ENCODE measurements at places on chromosomes 2 and 18. TPM values are rescaled to one million over a fixed set of nuclear protein-coding genes. Genes with fewer than 3 reads are reported as not detected.

GRCh38 chr2:51263951-51264350 is 232.0 kb upstream of the NRXN1 start:
- no peak for DNase-seq

- DNase-seq: no peak
Measured at GRCh38 chr2:133377021-133377481, 191.2 kb downstream of the NCKAP5 start.

- DNase-seq: no peak
Measured at GRCh38 chr2:190366248-190366753, 22.9 kb downstream of the INPP1 start.

GRCh38 chr18:76564117-76564516 is 69.1 kb upstream of the ZNF516 start:
- DNase-seq: no peak

DNA sequence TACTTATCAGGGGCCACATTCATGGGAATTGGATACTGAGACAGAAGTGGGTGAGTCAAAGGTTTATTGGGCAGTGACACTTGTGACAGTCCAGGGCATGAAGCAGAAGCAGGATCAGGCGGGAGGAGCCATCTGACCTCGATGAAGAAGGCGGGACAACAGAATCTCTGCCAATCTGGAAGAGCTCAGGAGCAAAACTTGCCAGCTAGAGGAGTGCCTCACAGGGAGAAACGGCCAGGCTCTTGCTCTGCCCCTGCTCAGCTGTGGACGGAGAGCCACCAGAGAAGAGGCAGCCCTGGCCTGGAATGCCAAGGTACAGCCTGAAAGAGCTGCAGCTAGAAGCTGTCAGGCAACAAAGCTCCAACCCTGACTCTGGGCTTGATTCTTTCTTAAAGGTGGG is 16.9 kb downstream of the DAW1 start:
- no peak for DNase-seq

GRCh38 chr2:186907897-186908296 is 58.9 kb upstream of the ZSWIM2 start:
- DNase-seq: no peak

DNA sequence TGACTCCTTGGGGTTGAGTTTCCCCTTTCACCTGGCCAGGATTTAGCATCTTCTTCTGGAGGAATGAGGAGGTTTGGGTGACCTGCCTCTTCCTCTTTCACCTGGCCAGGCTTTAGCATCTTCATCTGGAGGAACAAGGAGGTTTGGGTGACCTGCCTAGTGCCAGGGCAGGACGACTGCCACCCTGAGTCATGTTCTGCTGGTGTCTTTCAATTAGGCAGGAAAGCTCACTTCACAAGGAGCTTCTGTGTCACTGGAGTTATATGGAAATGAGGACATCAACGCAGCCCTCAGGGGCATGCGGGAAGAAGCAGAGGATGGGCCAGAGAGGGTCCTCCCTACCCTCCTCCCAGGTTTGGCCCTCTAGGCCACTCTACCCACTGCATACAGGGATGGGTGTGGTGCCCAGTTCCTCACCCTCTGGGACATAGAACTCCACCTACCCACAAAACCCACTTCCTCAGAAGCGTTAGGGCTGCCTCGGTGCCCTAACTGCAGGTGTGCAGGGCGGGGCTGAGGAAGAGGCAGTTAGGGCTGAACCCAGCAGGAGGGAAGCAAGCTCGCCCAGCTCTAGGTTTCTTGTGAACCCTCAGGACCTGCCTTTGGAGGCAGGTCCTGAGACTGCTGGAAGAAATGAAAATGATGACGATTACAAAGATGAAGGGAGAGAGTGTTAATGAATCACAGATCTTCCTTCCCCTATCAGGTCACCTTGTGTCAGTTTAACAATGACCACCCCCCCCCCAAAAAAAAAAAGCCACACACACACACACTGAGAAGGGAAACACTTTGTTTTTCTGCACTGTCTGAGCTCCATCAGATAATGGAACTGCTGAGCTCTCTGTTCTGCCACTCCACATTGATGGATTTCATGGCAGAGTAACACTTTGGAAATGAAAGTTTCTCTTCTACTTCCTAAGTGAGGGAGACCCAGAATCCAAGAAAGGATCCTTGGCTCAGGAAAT is 71.0 kb downstream of the ARL4C start:
- DNase-seq: no peak

GRCh38 chr2:196233021-196233804 is 61.8 kb upstream of the STK17B start:
- DNase-seq: no peak

DNA sequence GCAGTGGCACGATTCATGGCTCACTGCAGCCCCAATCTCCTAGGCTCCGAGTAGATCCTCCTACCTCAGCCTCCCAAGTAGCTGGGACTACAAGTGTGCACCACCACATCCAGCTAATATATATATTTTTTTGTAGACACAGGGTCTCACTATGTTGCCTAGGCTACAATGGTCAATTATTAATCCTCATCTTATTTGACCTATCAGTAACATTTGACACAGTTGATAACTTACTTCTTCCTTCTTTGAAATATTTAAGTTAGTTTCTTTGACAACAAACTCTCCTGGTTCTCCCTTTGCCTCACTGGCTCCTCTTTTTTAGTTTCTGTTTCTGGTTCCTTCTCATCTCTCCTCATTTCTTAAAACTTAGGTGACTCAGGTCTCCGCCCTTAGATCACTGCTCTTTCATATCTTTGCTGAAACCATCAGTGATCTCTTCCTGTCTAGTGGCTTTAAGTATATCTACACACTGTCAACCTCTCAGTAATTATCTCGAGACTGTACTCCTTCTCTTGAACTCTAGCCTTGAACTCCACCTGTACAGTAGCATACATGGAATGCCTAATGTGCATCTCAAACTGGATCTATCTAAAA is 11.5 kb downstream of the PGAP1 start:
- DNase-seq: no peak

GRCh38 chr2:54636415-54637139 is 86.9 kb upstream of the EML6 start:
- no peak for DNase-seq

GRCh38 chr2:186480991-186481390 is 5.1 kb upstream of the ZC3H15 start:
- no peak for DNase-seq

- DNase-seq: peak; percentile 93
Measured at GRCh38 chr18:3451183-3451988, 1.4 kb downstream of the TGIF1 start.

DNA sequence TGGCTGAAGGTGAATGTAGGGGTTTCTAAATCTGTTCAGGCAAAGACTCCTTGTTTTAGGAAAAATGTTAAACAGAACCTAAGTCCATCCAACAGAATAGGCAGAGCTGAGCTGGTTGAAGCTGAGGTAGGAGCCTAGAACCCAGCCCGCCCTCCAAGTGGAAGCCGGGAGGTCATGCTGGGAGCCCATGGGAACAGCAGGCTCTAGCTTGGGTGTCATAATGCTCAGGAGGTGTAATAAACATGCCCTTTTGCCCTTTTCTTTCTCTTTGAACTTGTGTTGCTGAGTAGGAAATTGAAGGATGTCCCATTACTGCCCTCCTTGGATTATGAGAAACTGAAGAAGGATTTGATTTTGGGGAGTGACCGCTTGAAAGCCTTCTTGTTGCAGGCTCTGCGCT is 60.3 kb downstream of the ARMC9 start:
- DNase-seq: no peak

- DNase-seq: no peak
Measured at GRCh38 chr2:237833546-237833945, 25.9 kb upstream of the RAMP1 start.

DNA sequence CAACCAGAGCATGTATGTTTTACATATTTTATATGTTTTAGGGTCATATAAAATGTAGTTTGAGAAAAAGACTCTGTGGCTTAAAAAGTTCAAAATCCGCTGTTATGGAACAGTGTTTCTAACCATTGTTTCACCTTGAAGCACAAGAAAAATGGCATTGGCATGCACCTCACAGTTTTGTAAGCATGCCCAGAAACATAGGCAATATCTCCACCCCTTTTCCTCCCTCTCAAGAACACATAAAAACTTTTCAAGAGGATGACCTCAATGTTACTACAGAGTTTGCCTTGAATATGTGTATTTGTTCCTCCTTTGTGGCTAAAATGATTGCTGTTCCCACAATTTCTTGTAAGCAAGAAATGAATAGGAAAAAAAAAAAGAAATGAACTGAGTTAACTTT is 29.3 kb upstream of the SLC40A1 start:
- DNase-seq: no peak

DNA sequence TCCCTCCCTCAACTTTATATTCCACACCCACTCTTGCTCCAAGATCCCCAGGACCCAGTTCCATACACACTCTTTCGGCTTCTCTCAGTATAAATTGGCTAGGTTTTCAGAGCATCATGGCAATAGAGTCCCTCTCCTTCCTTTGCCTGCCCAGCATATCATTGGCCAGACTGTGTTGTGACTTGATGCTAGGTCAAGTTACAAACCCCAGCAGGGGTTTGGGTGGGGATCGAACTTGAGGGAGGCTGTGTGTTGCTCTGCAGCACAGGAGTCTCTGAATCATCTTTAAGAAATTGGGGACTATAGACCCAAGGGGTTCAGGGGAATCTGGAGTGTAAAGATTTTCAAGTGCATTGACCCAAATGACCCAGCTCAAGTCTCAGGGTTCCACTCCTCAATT is 477.5 kb upstream of the MEIS1 start:
- no peak for DNase-seq

GRCh38 chr2:71452565-71452964 is 796 bp upstream of the DYSF start:
- no peak for DNase-seq

DNA sequence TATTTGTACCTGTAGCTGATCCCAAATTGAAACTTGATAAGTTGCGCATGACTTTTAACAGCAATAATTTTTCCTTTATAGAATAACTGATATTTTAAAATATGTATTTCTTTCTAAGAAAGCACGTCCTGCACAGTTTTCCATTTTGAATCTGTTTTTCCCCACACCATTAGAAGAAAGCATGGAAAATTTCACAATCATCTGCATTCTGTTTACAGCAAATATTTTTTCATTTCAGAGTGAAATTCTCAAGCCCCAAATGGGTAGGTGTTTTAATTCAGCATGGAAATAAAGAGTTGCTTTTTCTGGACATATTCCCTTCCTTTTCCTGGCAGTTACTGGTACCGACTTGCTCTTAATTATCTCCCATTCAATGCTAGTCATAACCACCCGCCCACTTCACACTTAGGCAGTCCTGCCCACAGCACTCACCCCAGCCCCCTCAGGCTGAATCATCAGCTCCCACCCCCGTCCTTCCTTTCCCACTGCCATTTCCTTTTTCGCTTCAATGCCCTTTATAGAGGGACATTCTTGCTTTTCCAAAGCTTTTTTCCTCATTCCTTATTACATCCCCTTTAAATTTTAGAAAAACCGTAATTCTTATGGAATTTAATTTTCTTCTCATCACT is 89.2 kb upstream of the GLS start:
- peak; percentile 61 for DNase-seq

GRCh38 chr2:184370954-184371353 is 227.4 kb upstream of the ZNF804A start:
- no peak for DNase-seq

GRCh38 chr18:26568926-26569665 is 20.7 kb upstream of the KCTD1 start:
- DNase-seq: no peak

DNA sequence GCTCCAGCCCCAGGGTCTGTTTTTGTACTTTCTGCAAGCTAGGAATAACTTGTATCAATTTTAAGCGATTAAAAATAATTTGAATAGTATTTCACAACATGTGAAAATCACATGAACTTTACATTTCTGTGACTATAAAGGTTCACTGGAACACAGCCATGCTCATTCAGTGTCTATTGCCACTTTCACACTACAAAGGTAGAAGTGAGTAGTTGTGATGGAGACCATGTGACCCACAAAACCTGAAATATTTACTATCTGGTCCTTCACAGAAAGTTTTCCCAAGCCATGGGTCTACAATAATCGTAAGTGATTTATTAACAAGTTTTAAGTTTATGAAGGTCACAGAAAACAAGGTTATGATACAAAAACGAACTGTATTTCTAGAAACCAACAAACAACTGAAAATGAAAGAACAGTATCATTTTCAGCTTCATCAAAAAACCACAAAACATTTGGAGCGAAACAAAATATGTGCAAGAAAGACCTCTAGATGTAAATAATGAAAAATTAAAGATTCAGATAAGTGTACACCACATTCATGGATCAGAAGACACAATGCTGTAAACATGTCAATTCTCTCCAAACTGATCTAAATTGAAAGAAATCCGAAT is 68.9 kb upstream of the DNER start:
- no peak for DNase-seq

GRCh38 chr2:111246620-111247061 is 125.9 kb downstream of the BCL2L11 start:
- DNase-seq: no peak

- no peak for DNase-seq
Measured at GRCh38 chr18:2853926-2854664, 7.3 kb downstream of the EMILIN2 start.

- peak; percentile 36 for DNase-seq
Measured at GRCh38 chr18:7608781-7609201, 41.7 kb downstream of the PTPRM start.

DNA sequence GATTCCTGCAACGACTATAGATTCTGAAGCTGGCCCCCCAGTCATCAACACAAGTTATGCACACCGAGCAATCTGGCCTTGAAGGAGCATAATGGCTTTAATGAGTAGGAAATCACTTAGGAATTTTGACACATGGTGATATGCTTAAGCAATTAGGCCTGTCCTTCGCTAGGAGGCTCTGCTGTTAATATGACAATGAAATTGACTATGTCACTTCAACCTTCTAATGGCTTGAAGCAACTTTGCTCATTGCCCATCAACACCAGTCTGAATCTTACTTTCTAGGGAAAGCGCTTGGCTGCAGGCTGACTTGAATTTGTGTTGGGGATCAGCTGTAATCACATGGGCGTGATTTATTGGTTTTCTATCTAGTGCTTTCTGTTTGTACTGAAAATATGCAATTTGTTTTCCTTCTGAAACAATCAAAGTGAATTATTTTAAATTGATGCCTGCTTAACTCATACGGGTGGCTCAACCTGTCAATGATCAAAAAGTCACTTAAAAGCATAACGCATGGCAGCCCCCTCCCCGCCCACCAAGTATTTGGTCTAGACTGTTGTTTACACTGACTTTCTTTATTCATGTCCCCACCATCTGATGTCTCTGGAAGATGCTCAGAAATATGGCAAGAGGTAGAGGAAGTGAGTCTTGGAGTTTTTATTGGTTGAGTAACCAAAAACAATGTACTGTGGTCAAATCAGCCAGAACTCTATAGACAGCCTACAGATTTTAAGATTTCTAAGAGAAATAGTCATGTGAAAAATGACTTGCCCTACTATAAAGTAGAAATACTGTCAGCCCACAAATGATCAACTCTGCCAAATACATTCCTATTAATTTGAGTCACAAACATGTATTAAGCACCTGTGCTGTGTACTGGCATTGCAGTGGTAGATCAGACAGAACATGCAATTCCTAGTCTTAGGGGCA is 344.9 kb downstream of the RBM43 start:
- DNase-seq: no peak

GRCh38 chr2:183060571-183061231 is 17.8 kb upstream of the DUSP19 start:
- DNase-seq: no peak

ERMN gene
- 0.08 TPM for polyA plus RNA-seq

PECR gene
- 2.4 TPM for polyA plus RNA-seq

MROH2A gene
- polyA plus RNA-seq: not detected

PDE1A gene
- 3.9 TPM for polyA plus RNA-seq

SP3 gene
- polyA plus RNA-seq: 6.9 TPM

CTAGE1 gene
- polyA plus RNA-seq: 0.03 TPM

Measured in heart left ventricle (tissue), 16 donors.